ENCODE measurements at places on chromosomes 1 and 21.

- no peak for DNase-seq
Observed at GRCh38 chr1:24562625-24563024, 6.7 kb downstream of the NCMAP start.

- no peak for DNase-seq
Observed at GRCh38 chr1:6448749-6449631, 17.0 kb downstream of the TNFRSF25 start.

DNA sequence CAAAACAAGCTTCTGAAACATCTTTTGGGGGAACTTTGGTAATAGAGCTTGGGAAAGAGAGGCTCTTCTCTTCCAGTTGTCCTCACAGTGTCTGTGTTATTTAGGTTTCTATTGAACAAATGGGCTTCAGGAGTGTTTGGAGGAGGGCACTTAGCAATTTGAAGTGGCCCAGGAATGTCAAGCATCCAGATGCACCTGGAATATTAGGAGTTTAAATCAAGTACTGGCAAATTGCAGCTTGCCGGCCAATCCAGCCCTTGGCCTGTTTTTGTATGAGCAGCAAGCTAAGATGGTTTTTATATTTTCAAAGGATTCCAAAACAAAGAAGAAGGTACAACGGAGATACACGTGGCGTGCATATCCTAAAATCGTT is 94.7 kb downstream of the CCDC185 start:
- DNase-seq: no peak

- no peak for DNase-seq
Observed at GRCh38 chr1:206135248-206135647, 18.1 kb upstream of the AVPR1B start.

GRCh38 chr1:10891091-10891490 is 94.6 kb upstream of the CASZ1 start:
- DNase-seq: no peak

DNA sequence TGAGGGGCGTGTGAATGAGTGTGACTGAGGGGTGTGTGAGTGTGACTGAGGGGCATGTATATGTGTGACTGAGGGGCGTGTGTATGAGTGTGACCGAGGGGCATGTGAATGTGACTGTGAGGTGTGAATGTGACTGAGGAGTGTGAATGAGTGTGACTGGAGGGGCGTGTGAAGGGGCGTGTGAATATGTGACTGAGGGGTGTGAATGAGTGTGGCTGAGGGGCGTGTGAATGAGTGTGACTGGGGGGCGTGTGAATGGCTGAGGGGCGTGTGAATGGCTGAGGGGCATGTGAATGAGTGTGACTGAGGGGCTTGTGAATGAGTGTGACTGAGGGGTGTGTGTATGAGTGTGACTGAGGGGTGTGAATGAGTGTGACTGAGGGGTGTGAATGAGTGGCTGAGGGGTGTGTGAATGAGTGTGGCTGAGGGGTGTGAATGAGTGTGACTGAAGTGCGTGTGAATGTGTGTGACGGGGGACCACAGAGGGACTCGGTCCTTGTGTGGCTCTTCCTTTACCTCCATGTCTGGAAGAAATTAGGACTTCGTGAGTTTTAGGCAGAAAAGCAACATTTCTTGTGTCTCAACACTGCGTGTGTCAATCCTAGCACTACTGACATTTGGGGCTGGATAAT is 105.8 kb downstream of the GLIS1 start:
- DNase-seq: no peak

GRCh38 chr1:31605908-31606427 is 11.5 kb upstream of the HCRTR1 start:
- no peak for DNase-seq

DNA sequence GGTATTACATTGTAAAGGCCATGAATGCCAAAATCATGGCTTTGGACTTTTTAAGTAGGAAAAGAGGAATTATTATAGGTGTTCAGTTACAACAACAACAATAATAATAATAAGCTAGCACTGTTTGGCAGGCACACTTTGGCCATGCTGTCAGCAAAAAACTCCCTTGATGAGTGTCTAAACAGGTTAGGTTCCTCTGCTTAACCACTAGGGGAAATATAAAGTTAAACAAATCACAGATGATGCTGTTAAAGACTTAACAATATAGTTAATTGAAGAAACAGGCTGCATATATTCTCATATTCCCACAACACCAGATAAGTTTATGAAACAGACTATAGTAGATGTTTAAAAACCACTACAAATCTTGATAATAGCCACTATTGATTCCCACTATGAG is 46.4 kb downstream of the RGS21 start:
- no peak for DNase-seq

DNA sequence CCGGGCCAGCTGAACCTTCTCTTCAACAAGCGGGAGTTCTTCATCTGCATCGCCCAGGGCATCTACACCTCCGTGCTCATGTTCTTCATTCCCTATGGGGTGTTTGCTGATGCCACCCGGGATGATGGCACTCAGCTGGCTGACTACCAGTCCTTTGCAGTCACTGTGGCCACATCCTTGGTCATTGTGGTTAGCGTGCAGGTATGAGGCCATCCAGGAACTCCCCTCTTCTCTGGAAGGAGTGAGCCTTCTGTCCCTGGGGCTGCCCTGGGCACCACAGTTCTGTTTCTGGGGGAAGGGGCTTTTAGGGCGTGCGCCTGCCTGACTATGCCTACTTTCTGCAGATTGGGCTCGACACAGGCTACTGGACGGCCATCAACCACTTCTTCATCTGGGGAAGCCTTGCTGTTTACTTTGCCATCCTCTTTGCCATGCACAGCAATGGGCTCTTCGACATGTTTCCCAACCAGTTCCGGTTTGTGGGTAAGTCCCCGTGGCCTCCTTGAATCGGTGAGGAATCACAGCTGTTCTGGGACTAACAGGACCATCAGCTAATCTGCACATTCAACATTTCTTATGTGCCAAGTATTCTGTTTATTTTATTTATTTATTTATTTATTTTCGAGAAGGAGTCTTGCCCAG is 21.1 kb downstream of the ATP8B2 start:
- no peak for DNase-seq

Data from HS-27A (cell line).